ENCODE measurements at places on chromosomes 16 and 17. TPM values are rescaled to one million over a fixed set of nuclear protein-coding genes. Genes with fewer than 3 reads are reported as not detected.

SLC38A8 gene
- total RNA-seq, result not detected

VWA3A gene
- 0.04 TPM for total RNA-seq

KRT25 gene
- not detected for total RNA-seq

ZFHX3 gene
- total RNA-seq, result 19.6 TPM

SMIM22 gene
- total RNA-seq, result not detected

NPIPB6 gene
- 1.6 TPM for total RNA-seq

BCKDK gene
- 52.3 TPM for total RNA-seq

PLA2G15 gene
- 13.7 TPM for total RNA-seq

SLC4A1 gene
- 0.02 TPM for total RNA-seq

TRIM65 gene
- 24.6 TPM for total RNA-seq

PRSS33 gene
- not detected for total RNA-seq

PERCC1 gene
- not detected for total RNA-seq

HAGH gene
- total RNA-seq, result 70.7 TPM

SHCBP1 gene
- total RNA-seq, result 35.3 TPM

ZPBP2 gene
- total RNA-seq, result not detected

C1QL1 gene
- 15.9 TPM for total RNA-seq

DRC3 gene
- total RNA-seq, result 2.3 TPM

CDH5 gene
- 0.22 TPM for total RNA-seq

CRHR1 gene
- total RNA-seq, result 0.07 TPM

RPL26 gene
- 3,896 TPM for total RNA-seq

CRAMP1 gene
- 18.9 TPM for total RNA-seq

Data from A549 treated with dexamethasone at 1 μM for 4 hours (cell line).